Ovary (tissue), 10 donors: ENCODE measurements at places on chromosomes 7 and 10. TPM values are rescaled to one million over a fixed set of nuclear protein-coding genes. Genes with fewer than 3 reads are reported as not detected.

DNA sequence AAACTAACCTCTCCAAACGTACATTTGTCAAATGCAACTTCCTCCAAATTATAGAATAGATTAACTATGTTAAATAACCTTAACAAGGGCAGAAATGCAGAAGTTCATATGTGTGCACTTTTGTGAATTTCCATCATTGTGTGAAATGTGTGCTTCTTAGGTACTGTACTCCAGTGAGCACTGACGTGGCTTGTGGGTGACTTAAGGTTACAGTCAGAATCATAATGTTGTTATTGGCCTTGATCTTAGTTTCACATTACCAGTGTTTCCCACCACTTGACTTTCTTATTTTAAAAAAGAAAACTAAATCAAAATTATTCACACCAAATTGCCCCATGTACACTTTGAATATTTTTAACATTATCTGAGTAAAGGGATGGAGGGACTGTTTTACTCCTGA, 155.1 kb upstream of the FZD8 start:
- H3K4me1 ChIP-seq = no peaks in the 10 kb centered on the region
- no peak overlapping the region for H3K27ac ChIP-seq
- no peaks in the 10 kb centered on the region for H3K27me3 ChIP-seq
- H3K36me3 ChIP-seq = no peaks in the 10 kb centered on the region
- H3K4me3 ChIP-seq = no peak overlapping the region
- DNase-seq = no peak

LRRD1 gene
- 0.11 TPM for total RNA-seq

PRLHR gene
- total RNA-seq = not detected

GRCh38 chr7:80240265-80241025, 105.8 kb downstream of the GNAI1 start:
- H3K36me3 ChIP-seq = no peaks in the 10 kb centered on the region
- H3K27ac ChIP-seq = no peak overlapping the region
- no peak overlapping the region for H3K4me3 ChIP-seq
- no peaks in the 10 kb centered on the region for H3K27me3 ChIP-seq

GRCh38 chr7:25121599-25121998, 3.5 kb downstream of the CYCS start:
- H3K27ac ChIP-seq = no peak overlapping the region
- H3K4me1 ChIP-seq = peaks cover 3% of the 10 kb centered on the region
- no peaks in the 10 kb centered on the region for H3K27me3 ChIP-seq
- H3K4me3 ChIP-seq = no peak overlapping the region
- no peaks in the 10 kb centered on the region for H3K36me3 ChIP-seq
- no peak for DNase-seq

DOCK1 gene
- 34.5 TPM for total RNA-seq

CCDC6 gene
- 43.1 TPM for total RNA-seq

MMRN2 gene
- 13.2 TPM for total RNA-seq

GRCh38 chr7:155181768-155182167, 111.6 kb downstream of the HTR5A start:
- H3K27ac ChIP-seq = no peak overlapping the region
- no peak for DNase-seq
- H3K4me3 ChIP-seq = no peak overlapping the region
- no peaks in the 10 kb centered on the region for H3K36me3 ChIP-seq
- H3K27me3 ChIP-seq = no peaks in the 10 kb centered on the region

DNA sequence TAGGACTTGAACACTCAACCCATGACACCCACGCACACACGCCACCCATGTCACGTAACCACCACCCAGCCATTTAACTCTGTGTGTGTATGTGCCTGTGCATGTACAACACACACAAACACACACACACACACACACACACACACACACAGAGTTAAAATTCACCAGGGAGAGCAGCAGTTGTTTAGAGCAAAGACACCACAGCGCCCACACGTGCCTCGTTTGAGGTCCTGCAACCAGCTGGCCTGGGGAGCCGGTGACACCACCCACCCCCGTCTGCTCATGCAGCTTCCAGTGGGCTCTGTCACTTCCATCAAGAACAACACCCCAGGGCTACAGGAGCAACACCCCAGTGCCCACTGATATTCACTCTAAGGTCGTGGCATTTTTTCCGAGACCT, 97.4 kb downstream of the ELFN1 start:
- no peaks in the 10 kb centered on the region for H3K36me3 ChIP-seq
- no peak for DNase-seq
- no peak overlapping the region for H3K4me3 ChIP-seq
- no peaks in the 10 kb centered on the region for H3K27me3 ChIP-seq
- H3K27ac ChIP-seq = no peak overlapping the region

DNA sequence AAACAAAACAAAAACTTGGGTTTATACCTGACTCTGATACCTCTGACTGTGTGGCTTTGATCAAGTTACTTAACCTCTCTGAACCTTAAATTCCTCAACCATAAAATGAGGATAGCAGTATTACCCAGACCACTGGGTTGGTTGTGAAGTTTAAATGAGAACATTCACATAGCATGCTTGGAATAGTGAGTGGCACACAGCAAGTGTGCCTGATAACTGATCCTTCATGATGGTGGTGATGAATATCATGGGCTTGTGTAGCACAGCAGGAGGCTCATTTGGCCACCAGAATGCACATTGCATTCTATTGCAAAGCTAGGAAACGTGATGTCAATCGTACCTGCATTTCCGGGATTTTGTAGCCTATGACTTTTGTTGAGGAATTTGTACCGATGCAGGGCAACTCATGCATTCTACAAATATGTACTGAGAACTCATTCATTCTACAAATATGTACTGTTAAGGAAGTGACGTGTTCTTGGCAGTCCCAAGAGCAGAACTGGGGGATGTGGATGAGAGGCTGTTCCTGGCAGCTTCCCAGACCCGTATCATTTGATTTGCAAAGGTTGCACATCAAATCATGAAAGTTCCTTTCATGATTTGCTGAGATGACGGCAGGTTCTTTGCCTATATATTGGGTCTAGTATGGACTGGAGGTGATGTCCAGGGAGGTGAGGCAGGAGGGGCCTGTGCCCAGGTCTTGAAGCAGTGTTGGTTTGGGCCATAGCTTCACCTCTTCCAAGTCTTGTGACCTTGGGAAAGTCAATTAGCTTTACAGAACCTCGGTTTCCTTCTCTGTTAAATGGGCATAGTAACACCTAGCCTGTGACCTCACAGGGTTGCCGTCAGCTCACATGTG, 94.6 kb upstream of the SMNDC1 start:
- no peak overlapping the region for H3K27ac ChIP-seq
- H3K27me3 ChIP-seq = no peaks in the 10 kb centered on the region
- no peak for DNase-seq
- no peaks in the 10 kb centered on the region for H3K36me3 ChIP-seq
- no peak overlapping the region for H3K4me3 ChIP-seq

- H3K4me3 ChIP-seq = no peak overlapping the region
- H3K27me3 ChIP-seq = no peaks in the 10 kb centered on the region
Observed at GRCh38 chr10:33559105-33559504, 224.6 kb upstream of the NRP1 start.

DNA sequence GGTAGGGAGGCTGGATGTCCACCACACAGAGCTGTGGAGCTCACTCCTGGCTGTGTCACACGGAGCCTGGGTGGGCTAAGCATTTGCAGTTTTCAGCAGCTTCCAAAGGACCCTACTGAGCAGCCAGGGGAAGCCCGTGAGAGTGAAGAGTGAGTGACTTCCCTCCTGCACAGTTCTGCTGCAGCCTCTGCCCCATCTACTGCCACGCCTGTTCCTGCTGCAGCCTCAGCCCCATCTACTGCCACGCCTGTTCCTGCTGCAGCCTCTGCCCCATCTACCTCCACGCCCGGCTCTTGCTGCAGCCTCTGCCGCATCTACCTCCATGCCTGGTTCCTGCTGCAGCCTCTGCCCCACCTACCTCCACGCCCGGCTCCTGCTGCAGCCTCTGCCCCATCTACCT, 12.2 kb downstream of the ADAM8 start:
- no peak for DNase-seq
- H3K4me1 ChIP-seq = peaks cover 3% of the 10 kb centered on the region
- no peak overlapping the region for H3K27ac ChIP-seq
- no peaks in the 10 kb centered on the region for H3K36me3 ChIP-seq
- no peak overlapping the region for H3K4me3 ChIP-seq
- H3K27me3 ChIP-seq = no peaks in the 10 kb centered on the region

STEAP2 gene
- 47.1 TPM for total RNA-seq

DNA sequence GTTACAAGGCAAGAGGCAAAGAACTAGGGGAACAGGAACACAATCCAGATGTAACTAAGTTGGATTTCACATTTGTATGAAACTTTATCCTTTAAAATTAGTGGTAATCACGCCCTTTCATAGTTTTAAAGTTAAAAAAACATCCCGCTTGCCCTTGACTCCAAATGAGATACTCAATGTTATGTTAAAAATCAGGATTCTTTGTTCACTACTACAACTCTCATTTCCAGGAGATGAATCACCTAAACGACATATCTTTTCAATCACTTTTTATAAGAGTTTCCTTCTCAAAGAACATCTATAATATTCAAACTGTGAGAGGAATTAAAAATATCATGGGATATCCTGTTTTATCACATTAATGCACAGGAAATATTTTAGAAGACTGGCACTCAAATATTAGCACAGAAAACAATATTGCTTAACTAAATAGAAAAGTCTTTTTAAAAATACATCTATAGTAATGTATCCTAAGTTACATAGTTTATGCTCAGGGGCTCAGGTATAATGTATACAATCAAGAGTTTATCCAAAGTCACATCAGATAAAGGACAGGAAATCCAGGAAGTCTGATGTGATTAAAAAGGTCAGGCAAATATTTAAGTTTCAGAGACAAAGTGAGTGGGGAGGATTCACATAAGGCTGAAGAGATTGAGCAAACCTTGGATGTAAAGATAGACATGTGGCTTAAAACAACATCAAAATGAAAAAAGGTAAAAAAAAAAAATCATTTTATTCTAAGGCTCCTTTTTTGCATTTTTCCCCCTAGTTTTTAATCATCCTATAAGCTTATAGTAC, 41.9 kb downstream of the CADPS2 start:
- H3K4me1 ChIP-seq = peaks cover 3% of the 10 kb centered on the region
- H3K27me3 ChIP-seq = no peaks in the 10 kb centered on the region
- H3K36me3 ChIP-seq = no peaks in the 10 kb centered on the region
- DNase-seq = no peak
- no peak overlapping the region for H3K4me3 ChIP-seq

DNA sequence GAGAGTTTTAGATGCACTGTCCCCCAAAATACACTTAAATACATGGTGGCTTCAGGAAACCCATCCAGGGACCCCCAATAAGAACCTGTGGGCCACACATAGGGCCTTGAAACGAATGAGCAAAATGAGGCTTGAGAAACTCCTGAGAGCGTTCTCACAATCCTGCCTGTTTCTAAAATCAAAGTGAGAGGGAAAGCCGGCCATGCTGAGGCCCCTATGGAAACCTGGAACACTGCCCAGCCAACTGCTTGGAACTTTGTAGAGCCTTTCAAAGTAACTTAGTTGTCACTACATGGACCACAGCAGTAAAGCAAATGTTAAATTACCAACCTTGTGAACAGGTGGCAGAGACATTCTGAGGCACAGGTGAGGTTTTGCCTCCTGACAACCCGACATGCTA, 13.4 kb downstream of the SGMS1 start:
- H3K36me3 ChIP-seq = no peaks in the 10 kb centered on the region
- no peak overlapping the region for H3K27ac ChIP-seq
- no peak overlapping the region for H3K4me3 ChIP-seq
- no peaks in the 10 kb centered on the region for H3K27me3 ChIP-seq

SLC16A9 gene
- 19.7 TPM for total RNA-seq

- no peak for DNase-seq
- no peaks in the 10 kb centered on the region for H3K4me1 ChIP-seq
- H3K36me3 ChIP-seq = no peaks in the 10 kb centered on the region
- H3K27ac ChIP-seq = no peak overlapping the region
- H3K4me3 ChIP-seq = no peak overlapping the region
- no peaks in the 10 kb centered on the region for H3K27me3 ChIP-seq
Observed at GRCh38 chr10:9621216-9621615, 1396.5 kb upstream of the CELF2 start.
